T-cell (primary cell): ENCODE measurements at places on chromosomes 7 and 10.

GRCh38 chr10:31693491-31693890 is 235.1 kb downstream of the ARHGAP12 start:
- DNase-seq = no peak

GRCh38 chr7:47190462-47190861 is 391.4 kb downstream of the TNS3 start:
- DNase-seq = no peak

GRCh38 chr10:131075218-131075770 is 236.2 kb downstream of the TCERG1L start:
- no peak for DNase-seq

DNA sequence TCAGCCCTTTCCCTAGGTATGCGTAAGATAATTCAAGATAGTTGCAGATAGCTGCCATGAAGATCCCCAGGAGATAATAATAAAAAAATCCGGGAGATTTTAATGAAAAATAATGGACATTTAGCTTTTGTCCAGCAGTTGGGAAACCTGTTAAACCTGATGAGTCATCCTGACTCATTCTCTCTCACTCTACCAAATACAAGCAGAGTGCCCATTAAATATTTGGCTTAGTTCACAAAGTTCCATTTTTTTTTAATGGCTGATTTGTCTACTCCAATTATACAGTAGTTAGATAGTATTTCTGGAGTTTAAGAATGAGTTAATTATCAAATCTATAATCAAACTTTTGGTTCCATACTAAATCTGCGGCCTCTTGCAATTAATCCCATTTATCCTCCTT is 2.1 kb upstream of the SHTN1 start:
- DNase-seq = no peak

DNA sequence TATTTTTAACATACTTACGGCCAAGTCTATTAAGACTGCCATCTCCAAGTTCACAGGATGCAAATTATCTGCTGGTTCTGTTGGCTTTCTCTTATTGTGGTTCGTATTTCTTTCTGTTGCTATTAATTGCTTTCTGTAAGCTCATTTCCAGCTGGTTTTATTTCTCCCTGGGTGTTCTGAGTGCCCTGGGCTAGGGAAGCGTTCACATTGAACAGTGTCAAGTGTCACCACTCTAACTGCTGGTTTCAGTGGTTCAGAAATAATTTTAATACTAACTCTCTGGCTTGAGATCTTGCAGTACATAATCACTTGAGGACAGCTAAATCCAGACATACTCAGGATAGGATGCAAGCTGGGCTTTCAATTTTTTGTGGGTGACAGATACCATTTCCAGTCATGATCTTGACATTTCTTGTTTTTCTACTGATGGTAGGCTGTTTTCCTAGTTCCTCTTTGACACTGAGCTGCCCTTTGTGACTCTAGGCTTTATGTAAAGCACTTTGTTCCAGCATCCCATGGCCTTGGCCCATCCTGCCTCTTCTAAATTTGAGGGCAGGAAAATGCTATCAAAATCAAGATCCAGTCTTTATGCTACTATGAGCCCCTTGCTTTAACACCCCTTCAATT is 117.6 kb downstream of the SNX13 start:
- no peak for DNase-seq

GRCh38 chr10:114655671-114656070 is 2.4 kb downstream of the ABLIM1 start:
- no peak for DNase-seq

- no peak for DNase-seq
Measured at GRCh38 chr10:70504521-70505358, 26.2 kb downstream of the PALD1 start.

GRCh38 chr10:99403674-99404073 is 26.8 kb downstream of the GOT1 start:
- no peak for DNase-seq

- no peak for DNase-seq
Measured at GRCh38 chr10:54660397-54660796, 140.6 kb downstream of the PCDH15 start.

GRCh38 chr7:1127001-1127400 is 33.0 kb downstream of the ZFAND2A start:
- DNase-seq = no peak
